Chondrocyte (in vitro differentiated cells): ENCODE measurements at places on chromosomes 11 and 22.

DNA sequence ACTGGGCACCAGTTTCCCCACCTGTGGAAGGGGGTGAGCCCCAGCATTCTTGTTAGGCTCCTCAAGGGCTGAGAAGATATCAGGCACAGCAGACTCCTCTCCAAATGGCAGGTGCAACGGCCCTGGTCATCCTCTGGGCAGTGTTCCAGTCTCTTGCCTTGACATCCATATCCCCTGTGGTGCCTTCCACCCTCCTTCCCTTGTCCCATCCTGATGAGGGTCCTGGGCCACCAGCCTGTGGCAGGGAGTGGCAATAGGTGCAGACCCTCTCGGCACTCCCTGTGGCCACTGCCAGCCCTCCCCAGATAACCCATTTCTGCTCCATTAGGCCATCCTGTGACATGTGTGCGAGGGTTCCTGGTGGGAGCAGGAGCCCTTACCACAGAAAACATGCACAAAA lies 78.8 kb upstream of the NECTIN1 start:
- peak; percentile 49 for DNase-seq

DNA sequence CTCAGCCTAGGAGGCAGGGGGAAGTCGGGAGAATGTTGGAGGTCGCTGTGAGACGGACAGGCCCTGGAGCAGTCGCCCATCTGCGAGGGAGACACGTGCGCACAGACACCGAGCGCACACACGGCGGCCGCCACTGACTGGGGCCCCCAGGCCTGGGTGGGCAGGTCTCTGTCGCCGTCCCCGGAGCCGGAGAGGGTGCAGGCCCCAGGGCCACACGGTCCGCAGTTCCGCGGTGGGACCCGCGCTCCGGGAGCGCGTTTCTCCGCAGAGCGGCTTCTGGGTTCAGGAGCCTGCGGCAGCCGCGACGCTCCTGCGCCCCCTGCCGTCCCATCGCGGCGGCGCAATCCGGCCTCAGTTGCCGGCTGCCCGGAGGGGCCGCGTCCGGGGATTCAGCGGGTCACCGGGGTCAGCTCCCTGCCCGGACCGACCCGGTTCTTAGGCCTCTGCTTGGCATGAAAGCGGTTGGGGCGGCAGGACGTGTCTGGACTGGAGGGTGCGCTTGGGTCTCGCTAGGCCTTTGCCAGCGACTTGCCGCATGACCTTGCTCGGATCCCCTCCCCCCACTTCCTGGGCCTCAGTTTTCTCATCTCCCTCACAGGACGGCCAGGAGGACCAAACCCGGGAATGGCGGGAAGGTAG lies 31.2 kb downstream of the PDE2A start:
- no peak for DNase-seq

DNA sequence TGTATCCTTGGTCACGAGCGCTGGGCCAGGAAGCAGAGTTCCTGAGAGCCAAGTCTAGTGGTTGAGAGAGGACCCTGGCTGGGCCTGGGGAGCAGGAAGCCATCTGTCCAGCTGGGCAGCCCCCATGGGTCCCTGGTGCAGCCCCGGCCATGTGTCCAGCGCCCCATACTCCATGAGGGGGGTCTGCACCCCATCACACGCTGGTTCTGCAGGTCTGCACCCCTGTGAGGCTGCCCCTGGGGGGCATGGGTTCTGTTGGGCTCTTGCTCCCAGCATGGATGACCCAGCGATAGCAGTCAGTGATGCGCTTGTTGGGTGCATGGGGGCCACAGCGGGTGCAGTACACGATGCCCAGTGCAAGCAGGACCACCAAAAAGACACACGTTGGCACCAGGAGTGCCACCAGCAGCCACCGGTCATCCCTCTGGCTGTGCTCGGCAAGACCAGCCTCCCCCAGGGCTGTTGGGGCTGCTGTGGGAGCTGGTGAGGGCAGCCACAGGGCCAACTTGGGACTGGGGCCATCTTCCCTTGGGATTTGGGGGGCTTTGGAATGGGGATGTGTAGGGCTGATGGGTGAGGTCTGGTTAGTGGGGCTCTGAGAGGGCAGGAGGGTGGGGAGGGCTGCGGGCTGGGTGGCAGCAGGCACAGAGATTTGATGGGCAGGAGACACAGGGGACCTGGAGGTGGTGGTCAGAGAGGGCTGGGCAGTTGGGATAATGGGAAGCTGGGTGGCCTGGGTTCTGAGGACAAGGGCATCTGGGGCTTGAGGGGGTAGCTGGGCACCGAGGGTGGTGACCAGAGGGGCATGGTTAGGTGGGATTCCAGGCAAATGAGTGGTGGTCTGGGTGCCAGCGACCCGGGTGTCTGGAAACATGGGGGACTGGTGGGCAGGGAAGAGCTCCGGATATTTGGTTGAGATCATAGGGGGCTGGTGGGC lies 2.0 kb downstream of the CD248 start:
- DNase-seq = no peak

DNA sequence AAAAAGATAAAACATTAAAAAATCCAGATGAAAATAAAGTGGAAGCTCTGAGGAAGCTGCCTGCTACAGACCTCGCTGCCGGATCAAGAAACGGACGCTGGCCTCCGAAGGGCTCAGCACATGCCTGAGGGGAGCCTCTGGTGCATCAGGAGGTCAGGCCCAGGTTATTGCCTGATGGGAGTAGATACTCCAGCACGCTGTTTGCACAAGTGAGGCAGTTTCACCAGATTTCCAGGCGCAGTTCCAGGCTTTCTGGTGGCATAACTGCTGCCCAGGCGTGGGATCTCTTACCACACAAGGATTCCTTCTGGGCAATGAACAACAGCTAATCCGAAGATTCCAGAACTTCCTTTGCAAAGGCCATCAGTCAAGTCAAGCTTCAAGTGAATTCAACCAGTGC lies 154.2 kb downstream of the MPPED1 start:
- no peak for DNase-seq

GRCh38 chr22:37472418-37473006 lies 13.7 kb downstream of the MFNG start:
- DNase-seq = no peak

- no peak for DNase-seq
These were observed 2.2 kb upstream of the SCT start for GRCh38 chr11:629237-629583.

DNA sequence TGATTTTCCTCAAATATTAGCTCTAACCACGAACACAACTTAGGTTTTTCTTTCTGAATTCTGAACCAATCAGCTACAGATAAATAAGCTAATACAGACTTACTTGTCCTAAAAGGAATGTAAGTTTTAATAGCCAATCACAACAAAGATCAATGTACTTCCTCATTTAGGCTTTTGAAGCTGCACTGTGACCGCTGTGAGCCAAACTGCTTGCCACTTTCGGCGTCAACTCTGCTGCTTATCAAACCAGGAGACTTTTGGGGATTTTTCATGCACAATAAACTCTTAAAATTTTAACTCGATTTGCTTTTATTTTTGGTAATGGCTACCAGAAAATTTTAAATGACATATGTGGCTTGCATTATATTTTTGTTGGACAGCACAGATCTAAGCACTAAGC lies 92.5 kb downstream of the TMPRSS5 start:
- DNase-seq = no peak

DNA sequence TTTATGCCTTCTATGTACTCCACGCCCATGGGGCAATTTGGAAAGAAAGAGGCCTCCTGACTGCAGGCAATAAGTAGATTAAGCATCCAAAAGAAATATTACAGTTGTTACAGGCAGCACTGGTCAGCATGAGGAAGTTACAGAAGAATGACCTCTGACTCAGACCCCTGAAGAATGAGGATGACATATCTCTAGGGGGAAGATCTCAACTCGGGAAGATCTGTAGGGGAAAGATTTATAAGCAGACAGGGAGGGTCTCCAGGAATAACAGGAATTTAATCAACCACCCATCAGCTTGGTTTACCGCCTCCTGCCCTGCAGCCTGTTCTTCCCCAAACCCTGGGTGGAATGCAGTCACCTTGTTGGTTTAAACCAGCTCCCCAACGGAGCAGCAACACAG lies 58.0 kb downstream of the RCN1 start:
- DNase-seq = no peak

DNA sequence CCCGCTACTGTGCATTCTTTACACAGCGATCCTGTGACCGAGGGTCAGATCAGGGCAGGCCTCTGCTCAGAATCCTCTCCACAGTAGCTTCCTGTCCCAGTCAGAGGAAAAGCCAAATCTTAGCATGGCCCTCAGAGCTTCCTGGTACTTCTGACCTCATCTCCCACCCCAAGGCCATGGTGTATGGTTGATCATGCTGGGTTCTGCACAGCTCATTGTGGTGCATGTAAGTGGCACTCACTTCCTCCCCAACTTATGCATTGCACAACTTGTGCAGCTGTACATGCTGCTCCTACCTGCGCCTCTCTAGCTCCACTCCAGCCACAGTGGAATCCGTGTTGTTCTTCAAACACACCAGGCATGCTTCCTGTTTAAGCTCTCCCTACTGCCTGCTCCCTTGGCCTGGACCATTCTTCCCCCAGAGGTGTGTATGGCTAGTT lies 20.3 kb downstream of the BMAL1 start:
- no peak for DNase-seq

DNA sequence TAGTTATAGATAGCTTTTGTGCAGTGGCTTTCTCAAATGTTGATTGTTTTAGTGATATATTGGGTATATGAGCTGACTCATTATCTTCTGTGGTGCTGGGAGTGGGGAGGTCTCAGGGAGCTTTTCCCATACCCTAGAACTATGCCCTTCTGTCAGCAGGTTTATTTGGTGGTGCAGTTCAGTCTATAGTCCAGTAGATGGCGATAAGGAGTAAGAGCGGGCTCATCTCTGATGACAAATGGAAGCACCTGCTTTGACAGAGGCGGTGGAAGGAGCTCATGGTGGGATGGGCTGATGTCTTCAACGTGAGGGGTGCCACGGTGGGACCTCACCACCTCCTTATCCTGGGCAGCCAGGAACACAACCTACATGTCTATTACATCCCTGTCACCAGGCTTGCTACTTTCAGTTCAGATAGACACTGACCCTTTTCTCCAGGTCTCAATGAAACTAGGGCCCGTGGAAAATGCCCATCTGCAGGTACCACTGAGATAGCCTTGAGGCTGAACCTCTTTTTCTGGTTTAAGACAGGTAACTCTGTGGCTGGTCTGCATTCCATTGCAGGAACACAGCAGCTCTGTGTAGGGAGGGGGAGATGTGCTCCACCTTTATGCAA lies 13.0 kb upstream of the OR6A2 start:
- DNase-seq = no peak
